ENCODE measurements at places on chromosomes 7 and 10.
A peak's percentile ranks its signal among the peaks of the same experiment; 100 is the strongest.

DNA sequence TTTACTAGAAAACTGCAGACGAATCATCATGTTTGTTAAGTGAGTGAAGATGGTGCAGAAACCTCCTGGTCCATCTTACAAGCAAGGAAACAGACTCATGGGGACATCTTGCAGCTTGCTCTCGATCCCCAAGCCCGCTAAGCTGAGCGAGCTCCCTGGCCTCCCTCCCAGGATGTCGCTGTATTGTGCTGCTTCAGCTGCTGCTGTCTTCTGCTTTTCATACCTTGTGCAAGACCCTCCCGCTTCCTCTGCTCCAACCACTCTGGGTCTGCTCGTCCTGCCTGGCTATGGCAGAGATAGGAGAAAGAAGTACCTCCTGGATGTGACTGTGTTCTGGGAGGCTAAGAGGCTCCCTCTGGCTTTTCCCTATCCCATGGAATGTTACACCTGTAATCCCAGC is 285.2 kb upstream of the FZD8 start:
- no peak for DNase-seq

- DNase-seq: no peak
These were observed 35.2 kb upstream of the EBLN1 start for GRCh38 chr10:22252801-22253579.

DNA sequence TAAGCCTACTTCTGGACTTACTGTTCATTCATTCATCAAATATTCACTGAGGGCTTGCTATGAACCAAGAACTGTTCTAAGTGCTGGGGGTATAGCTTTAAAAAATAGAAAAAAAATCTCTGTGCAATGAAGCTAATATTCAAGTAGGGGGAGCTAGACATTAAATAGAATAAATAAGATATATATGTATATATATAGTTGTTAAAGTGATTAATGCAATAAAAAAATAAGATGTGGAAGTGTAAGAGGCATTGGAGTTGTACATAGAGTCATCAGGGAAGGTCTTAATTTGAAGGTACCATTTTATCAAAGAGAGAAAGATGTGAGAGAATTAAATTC is 181.2 kb upstream of the AGR3 start:
- DNase-seq: no peak

DNA sequence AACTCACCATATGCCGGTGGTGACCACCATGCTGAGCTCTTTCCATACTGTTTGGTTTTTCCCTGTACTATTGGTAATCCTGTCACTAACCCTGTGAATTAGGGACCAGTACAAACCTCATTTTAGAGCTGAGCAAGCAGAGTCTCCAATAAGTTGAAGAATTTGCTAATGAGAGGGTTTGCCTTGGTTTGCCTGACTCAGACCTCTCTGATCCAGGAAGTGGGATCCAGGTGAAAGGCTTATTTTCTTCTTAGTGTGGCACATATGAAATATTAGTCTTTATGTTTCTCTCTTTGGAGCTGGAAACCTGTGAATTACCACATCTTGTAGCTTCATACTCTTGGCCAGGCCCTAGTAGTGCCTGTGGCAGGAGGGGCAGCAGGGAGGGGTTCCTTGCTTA is 114.1 kb upstream of the IGFBP3 start:
- no peak for DNase-seq

GRCh38 chr10:22042557-22043326 is 39.2 kb upstream of the DNAJC1 start:
- no peak for DNase-seq

- no peak for DNase-seq
These were observed 248.6 kb downstream of the SH2D4B start for GRCh38 chr10:80786322-80786721.

DNA sequence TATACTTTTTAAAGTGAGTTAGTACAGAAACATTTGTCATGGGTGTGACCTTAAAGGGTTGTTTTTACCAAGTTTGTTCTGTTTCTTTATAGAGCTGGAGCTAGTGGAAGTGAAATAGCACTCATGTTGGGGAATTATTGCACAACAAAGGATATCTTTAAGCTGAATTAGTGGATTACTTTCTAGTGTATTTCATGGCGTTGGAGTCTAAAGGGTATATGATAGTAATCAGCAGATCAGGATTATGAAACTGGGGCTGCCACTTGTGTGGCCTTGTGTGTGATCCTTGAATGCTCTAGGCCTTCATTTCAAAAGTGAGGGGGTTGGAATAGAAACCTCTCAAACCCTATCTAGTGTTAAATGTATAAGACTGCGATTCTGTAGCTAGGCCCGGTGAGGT is 123.6 kb downstream of the LYZL1 start:
- DNase-seq: no peak

DNA sequence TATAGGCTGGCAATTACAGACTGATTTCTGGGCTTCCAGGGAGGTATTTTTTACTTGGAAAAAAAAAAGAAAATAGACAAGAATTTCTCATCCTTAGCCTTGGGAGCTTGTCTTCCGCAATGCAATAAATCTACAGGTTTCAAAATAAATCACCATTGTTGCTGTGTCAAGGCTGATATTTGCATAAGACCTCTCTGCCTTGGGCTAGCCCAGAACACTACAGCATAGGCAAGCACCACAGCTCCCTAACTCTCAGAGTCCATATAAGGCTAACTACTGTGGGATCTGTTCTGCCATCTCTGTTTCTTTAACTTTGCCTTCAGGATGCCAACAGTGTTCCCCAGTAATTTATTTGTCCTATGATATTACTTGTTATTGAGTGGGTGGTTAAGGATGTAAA is 64.4 kb downstream of the ZWINT start:
- no peak for DNase-seq

DNA sequence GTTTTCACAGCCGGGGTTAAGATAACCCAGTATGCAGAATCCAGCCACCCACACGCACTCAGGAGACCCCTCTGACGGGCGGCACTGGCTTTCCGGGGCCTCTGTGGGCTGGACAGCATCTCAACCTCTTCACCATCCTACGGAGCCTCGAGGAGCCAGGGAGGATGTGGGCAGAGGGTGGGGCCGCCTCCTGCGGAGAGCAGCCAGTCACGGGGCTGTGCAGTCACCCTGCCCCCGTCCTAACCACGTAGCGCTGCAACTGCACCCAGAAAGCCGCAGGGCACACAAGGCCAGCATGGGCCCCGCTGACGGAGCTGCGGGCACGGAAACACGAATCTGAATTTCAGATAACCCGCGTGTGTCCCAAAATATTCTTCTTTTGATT is 270.3 kb downstream of the ELFN1 start:
- no peak for DNase-seq

DNA sequence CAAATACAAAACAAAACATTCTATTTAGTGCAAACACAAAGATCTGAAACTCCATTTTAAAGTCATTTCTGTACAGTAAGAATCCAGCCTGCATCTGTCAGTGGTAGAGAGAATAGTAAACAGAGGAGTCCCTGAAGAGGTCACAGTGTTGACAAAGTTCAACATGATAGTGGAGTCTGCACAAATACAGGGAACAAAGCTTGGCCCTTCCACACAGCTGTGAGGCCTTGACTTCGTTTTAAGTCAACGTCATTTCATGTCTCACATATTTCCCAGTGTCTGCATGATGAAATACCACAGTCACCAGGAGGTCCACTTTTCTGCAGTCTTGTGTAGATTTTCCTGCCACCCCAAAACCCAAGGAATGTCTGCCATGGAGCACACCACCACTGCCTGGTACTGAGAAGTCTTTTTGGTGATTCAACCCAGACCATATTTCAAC is 33.0 kb downstream of the CYP26A1 start:
- DNase-seq: no peak

- DNase-seq: no peak
These were observed 392.2 kb downstream of the ACTR3B start for GRCh38 chr7:153151766-153152165.

DNA sequence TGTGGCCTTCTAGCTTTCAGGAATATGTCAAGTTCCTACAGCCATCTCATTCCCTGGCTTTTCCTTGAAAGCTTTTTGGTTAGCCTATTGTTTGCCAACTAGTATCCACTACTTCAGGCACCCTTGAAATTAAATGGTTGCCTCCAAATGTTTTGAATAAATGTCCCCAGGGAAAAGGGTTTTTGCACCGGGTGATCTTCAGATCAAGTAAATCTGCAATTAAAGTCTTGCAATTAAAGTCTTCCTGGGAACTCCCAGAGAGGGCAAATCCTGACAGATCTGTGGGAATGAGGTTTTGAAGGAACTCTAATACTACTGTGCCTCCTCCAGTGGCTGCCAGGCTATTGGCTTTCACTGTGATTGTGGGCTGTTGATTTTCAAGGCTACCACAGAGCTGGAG is 17.7 kb upstream of the ZNRF2 start:
- DNase-seq: no peak

DNA sequence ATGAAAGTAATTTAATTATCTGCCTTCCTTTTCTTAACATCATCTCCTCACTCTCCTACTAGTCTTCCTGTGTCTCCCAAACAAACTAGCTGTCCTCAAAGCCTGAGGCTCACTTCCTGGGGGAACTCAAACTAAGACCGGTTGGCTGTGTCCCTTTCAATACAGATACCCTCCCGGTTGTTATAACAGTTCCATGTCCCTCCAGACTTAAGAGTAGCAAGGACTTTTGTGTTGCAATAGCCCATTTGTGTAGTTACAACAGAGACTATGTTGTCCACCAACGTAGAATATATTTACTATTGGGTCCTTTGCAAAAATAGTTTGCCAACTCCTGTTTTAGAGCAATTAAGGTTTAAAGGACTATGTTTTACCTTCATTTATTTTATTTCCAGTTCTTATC is 8.6 kb upstream of the TARP start:
- DNase-seq: no peak

- DNase-seq: no peak
These were observed 15.8 kb downstream of the ANXA7 start for GRCh38 chr10:73398024-73398423.

DNA sequence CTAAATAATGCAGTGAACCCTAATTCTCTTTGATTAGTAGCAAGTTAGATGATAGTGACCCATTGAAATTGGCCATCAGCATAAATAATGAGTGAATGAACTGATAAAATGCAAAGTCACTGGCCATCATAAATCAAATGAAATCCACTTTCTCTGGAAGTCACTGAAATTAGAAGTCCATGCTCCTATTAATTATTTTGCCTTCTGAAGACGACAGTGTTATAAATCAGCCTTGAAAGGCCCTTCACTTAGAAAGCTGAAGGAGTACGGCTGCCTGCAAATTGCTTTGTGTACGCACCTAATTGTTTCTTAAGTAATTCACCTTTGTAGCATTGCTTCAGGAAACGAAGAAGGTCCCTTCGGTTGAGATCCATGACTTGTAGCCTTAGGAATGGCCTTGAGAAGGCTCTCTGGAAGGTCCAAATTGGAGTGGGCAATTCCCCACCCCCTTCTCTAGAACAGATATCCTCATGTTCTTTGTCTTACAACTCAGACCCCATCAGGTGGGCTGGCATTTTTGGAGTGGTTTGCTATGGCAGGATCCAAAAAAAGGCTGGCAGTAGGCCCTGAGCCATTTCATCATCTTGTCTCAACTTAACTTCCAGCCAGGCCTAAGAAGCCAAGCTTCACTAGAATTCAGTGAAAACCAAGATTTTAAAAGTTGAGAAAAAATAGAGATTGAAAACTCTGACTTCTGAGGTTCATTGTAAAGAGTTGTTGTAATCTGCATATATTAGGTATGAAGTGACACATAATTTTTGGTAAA is 420.3 kb downstream of the LRMDA start:
- no peak for DNase-seq

- no peak for DNase-seq
These were observed 7.1 kb downstream of the CXCL12 start for GRCh38 chr10:44377651-44378310.

DNA sequence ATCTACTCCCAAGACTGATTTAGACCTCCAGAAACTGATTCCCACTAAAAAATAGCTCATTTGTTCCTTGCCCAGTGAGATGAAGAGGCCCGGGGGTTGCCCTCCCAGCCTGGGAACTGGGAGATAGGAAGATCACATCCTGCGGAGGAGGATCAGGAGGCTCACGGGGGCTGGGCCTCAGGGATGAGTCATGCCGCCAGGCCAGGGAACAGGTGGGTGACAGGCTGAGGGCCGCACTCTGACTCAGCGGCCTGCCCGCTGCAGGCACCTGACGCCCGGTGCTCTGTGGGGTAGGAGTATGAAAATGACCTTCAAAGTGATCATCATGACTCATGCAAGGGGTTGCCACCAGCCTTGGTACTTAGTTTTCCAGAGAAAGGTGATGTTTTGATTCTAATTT is 104.5 kb upstream of the ZPBP start:
- DNase-seq: no peak

GRCh38 chr10:110610308-110610774 is 33.8 kb upstream of the RBM20 start:
- DNase-seq: peak; percentile 22

DNA sequence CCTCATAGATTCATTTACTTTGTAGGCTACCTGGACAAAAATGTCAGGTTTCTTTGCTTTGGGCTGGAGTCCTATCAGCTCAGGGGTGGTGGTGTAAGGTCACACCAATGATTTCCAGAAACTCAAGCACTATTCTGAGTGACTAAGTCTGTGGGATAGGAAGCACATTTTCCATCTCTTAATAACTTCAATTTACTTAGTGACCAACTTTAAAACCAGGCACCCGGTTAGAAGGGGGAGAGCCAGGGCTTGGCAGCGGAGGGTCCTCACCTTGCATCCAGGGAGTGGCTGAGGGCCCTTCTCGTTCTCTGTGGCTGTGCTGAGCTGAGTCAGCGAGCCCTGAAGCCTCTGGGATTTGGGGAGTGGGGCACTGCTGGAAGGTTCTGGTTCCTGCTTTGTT is 6.7 kb downstream of the CHST3 start:
- DNase-seq: no peak

- DNase-seq: peak; percentile 24
These were observed 780.6 kb downstream of the INHBA start for GRCh38 chr7:40922316-40922670.

DNA sequence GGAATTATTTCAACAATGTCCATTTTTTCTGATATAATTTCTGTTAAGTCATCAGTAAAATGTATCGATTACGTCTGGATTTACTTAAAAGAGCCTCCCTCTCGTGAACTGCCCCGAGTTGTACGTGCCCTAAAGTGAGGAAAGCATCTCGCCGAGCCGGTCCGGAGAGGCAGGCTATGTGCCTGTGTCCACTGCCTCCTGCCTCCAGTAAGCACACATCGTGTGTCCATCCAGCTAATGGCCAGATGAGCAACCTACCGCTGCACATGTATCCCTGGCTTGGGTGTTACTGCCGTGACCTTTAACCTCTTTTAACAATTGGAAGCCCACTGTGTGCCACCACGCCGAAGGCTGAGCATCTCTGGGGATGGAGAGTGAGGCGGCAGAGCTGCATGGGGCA is 23.2 kb upstream of the DNAJB6 start:
- DNase-seq: no peak

GRCh38 chr10:93745408-93746065 is 12.2 kb upstream of the LGI1 start:
- no peak for DNase-seq

DNA sequence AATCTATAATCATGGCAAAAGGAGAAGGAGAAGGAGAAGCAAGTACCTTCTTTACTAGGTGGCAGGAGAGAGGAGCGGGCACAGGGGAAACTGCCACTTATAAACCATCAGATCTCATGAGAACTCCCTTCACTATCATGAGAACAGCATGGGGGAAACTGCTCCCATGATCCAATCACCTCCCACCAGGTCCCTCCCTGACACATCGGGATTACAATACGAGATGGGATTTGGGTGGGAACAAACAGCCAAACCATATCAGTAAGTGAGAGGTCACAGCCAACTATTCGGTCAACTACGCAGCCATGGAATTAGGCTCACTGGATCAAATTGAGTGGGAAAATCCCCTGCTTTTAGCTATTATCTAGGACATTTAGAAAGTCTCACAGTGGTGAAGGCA is 54.2 kb upstream of the STEAP1B start:
- no peak for DNase-seq
